ENCODE measurements at places on chromosomes 7 and 10.

DNA sequence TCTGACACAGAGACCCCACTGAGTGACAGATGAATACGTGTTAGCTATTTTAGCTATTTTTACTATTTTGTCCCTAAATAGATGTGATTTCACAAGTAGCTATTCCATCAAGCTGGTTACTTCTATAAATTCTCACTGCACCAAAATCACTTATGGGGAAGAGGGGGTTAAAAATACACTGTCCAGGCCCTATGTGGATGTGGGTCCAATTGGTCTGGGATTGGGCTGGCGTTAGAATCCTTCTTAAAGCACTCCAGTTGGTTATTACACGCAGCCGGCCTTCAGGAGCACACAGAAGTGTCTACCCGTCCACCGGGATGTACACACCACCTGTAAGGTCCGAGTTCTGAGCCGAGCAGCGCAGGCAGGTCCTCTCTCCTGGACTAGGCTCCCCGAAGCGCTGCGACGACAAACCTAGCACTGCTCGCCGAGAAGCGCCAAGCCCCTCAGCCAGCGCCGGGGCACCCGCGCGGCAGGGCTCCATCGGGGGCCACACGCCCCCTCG is 222.3 kb upstream of the MKLN1 start:
- no peak for DNase-seq

DNA sequence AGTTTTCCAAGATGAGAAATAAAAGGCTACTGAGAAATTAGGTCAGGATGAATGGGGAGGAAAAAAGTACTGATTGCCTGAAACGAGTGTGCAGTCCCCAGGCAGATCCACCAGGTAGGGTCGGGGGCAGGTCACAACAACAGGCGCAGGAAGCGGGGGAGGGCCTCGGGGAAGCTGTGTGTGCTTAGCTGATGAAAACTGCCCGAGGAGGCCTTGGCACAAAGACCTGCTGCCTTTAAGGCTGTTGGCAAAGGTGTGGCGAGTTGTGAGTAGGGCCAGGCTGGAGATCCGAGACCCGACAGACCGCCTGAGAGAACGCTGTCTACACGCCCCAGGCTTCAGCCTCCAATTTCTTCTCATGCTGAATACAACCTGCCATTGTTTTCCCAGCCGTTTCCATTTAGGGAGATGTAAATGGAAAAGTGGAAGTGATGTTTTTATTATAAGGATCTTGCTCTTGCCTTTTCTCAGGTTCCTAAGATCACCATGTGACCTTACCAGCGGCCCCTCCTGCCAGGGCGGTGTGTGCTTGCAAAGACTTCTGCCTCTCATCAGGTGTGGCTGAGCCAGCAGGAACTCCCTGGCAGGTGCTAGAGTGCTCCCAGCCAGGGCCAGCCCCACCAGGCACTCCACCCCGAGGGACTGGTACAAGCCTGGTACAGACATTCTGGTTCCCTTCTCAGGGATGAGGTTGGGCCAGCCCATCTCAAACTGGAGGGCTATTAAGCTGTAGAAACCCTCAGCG is 60.8 kb downstream of the DLG5 start:
- DNase-seq: peak; percentile 88

GRCh38 chr7:47318395-47319182 is 263.3 kb downstream of the TNS3 start:
- no peak for DNase-seq

GRCh38 chr10:81019029-81019890 is 481.6 kb downstream of the SH2D4B start:
- peak; percentile 7 for DNase-seq

DNA sequence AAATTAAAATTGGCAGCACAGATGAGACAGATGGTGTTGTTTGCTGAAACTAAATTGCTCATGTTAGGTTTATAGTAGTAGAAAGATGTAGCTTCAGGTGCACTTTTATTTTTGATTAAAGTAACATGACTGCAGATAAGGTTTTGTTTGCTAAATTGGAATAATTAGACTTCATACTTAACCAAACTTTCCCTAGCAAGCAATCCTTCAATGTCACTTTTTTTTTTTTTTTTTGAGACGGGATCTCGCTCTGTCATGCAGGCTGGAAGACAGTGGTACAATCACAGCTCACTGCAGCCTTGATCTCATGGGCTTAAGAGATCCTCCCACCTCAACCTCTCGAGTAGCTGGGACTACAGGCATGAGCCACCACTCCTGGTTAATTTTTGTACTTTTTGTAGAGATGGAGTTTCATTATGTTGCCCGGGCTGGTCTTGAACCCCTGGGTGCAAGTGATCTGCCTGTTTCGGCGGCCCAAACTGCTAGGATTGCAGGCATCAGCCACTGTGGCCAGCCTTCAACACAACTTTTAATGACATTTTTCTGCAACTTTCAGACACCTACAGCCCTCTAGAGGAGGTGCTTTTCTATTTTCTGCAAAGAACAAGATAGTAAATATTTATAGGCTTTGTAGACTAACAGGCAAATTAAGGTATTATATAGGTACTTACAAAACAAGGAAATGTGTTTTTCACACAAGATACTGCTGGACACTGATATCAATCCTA is 84.8 kb upstream of the CCNY start:
- DNase-seq: no peak

GRCh38 chr7:71801976-71802375 is 610.2 kb downstream of the CALN1 start:
- DNase-seq: no peak

GRCh38 chr10:33252324-33252723 is 82.1 kb downstream of the NRP1 start:
- DNase-seq: no peak
